ENCODE measurements at places on chromosomes 1 and 21.

DNA sequence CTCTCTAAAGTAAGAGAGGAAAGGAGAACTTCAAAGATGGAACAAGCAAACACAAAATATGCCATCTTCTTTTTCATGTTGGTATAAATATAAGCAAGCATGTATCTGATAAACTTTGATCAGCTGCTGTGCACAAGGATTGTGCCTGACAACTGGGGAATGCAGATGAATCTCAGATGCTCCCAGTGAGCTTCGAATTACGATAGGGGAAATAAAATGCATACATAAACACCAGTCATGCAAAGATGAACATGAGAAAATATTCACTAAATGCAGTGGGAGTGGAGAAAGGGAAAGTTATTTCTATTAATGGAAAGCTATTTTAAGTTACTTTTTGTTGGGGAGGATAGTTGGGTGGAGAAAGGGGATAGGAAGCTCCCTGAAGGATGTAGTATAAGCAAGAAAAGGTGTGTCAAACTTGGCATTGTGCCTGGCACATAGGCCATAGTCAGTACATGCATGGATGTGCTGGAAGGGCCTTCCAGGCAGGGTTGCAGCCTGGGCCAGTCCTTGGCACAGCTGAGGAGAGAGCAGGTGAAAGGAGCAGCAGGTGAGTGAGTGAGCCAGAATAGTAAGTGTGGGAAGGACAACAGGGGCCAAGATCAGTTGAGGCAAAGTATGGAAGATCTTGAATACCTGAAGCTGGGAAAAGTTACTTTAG is 57.8 kb upstream of the PGD start:
- peak; percentile 7 for DNase-seq

- peak; percentile 65 for DNase-seq
Measured at GRCh38 chr1:24707687-24708086, 37.6 kb upstream of the CLIC4 start.

DNA sequence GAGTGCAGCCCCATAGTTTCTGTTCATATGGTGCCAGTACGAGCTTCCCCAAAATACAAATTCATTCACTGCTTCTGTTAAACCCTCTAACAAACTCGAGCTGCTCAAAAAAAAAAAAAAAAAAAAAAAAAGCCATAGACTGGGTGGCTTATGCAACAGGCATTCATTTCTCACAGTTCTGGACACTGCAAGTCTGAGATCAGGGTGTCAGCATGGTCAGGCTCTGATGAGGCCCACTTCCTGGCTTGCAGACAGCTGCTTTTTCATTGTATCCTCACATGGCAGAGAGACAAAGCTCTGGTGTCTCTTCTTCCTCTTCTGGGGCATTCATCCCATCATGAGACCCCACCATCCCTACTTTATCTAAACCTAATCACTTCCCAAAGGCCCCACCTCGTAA is 121.6 kb downstream of the PTBP2 start:
- DNase-seq, result peak; percentile 53

GRCh38 chr1:105326886-105327285 is 1577.2 kb downstream of the AMY1C start:
- no peak for DNase-seq

GRCh38 chr1:201275253-201275666 is 8.0 kb upstream of the PKP1 start:
- peak; percentile 89 for DNase-seq

DNA sequence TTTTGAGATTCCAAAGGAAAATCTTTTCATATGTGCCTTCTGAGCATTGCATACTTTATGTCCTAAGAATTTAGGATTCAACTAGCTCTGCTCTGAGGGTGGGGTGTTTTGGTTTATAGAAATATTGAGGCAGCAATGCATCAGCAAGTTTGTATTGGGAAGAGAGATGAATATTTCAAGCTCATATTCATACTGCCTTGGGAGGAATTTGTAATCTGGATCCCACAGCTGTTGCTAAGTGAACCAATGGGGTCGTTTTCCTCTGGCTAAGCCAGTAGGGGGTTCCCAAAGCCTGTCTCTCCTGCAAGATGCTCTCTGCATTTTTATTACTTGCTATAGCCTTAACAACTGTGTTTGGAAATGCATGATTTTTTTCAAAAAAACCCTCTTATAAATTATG is 130.6 kb downstream of the SNX7 start:
- DNase-seq, result peak; percentile 69

DNA sequence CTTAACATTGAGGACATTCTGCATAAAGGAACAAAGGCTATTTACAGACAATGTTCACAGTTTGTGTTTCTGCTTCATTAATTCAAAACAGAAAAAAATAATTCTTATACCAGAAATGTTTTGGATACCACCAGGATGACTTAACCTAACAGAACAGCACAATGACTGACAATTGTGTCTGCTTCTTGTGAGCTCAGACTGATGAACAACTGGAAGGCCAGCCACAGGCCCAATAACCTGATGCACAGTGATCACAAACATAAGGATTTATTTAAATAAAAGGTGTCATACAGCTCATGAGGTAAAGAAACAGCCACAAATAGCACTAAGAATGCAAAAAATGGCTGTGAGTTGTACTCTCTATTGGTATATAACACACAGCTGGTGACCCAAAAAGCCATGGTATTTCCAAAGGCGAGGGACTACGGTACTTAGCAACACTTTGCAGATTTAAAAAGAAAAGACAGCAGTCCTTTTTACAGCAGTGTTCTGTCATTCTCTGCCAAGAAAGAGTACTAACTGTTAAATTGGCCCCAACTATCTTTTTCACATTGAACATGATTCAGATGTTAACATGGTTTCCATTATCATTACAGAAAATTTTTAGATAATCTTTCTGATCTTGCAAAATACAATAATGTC is 32.1 kb upstream of the DDAH1 start:
- peak; percentile 57 for DNase-seq

GRCh38 chr21:45831991-45832740 is 149.4 kb upstream of the COL6A1 start:
- no peak for DNase-seq

- DNase-seq, result no peak
Measured at GRCh38 chr1:29820401-29820800, 584.1 kb downstream of the PTPRU start.

DNA sequence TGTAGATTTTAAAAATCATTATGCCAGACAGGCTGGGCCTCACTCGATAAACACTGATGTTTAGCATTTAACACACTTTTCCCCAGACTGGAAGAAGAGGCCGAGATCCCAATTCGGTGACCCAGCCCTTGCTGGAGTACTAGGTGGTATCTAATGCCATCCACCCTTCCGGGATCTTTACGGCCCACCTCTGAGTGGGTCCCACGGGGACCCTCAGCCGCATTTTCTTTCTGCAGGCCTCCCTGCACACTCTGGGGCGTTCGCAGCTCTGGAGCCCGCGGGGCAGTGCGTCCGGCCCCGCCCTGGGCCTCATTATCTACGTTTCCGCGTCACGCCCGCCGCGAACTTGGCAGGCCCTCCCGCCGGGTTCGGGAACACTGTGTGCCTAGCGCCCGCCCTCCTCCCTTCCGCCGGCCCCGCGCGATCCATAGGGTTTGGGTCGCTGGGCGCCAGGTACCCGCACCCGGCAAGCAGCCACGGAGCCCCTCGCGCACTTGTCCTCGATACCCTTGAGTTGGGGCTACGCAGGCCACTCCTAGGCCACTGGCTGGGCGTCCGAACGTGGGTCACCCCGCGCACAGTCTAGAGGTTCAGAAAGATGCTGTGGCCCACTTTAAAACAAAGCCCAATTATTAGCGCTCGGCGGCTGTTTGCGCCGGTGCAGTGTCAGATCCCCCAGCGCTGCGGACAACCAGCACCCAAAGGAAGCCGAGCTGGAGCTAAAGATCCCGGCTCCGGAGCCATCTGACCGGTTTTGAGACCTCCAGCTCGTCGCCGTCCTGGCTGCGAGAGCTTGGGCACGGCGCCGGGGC is 950 bp upstream of the EVA1C start:
- DNase-seq, result peak; percentile 16

- peak; percentile 9 for DNase-seq
Measured at GRCh38 chr1:163203561-163203960, 845 bp upstream of the RGS5 start.

DNA sequence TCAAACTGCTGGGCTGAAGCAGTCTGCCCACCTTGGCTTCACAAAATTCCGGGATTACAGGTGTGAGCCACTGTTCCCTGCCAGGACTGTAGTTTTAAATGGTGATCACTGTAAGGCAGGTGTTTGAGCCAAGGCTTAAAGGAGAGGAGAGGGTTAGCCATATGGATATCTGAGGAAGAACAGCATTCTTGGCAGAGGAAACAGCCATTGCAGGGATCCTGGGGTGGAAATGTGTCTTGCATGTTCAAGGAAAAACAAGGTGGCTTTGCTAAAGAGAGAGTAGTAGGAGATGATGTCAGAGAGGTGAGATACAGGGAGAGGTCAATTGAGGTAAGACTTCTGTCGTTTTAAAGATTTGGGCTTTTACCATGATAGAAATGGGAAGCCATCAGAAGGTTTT is 73.5 kb downstream of the ATF6 start:
- DNase-seq, result no peak

- no peak for DNase-seq
Measured at GRCh38 chr1:12345350-12346217, 115.8 kb downstream of the VPS13D start.

DNA sequence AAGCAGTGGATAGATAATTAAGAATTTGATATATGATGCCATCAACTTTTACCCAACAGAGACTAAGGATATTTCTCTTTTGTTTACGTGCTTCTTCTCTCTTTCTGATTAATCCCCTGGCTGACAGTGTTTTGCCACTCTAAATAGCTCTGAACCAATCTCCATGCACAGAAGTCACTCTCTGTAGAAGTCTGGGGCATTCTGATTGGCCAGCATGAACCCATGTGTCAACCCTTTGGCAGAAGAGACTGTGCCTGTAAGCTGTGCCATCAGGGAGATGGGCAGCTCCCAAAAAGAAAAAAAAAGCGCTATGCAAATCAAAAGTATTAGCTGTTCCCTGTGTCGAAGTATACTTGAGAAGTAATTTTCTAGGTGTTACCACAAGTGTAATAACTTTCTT is 34.1 kb upstream of the NRIP1 start:
- DNase-seq, result no peak

GRCh38 chr1:228743405-228743804 is 8.1 kb downstream of the RHOU start:
- DNase-seq, result no peak

GRCh38 chr1:24857507-24858133 is 72.5 kb downstream of the RUNX3 start:
- no peak for DNase-seq

DNA sequence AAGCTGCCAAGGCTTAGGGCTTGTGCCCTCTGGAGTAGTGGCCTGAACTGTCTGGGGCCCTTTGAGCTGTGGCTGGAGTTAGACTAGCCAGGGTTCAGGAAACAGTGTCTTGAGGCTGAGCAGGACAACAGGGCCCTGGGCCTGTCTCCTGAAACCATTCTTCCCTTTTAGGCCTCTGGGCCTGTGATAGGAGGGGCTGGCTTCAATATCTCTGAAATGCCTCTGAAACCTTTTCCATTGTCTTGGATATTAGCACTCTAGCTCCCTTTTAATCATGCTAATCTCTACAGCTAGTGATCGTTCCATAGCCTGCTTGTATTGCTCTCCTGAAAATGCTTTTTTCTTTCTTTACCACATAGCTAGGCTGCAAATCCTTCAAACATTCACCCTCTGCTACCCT is 135.3 kb downstream of the ADGRL4 start:
- DNase-seq, result no peak

GRCh38 chr1:247656221-247656875 is 23.2 kb downstream of the OR13G1 start:
- DNase-seq, result no peak

- no peak for DNase-seq
Measured at GRCh38 chr1:20123722-20124455, 4.6 kb upstream of the PLA2G2D start.

Measured in fibroblast of skin of back (primary cell).